Effector CD8-positive, alpha-beta T cell (primary cell): ENCODE measurements at places on chromosomes 2 and 18.

- no peak for DNase-seq
Measured at GRCh38 chr18:55647331-55647730, 59.3 kb upstream of the TCF4 start.

- no peak for DNase-seq
Measured at GRCh38 chr2:202824901-202825300, 46.7 kb downstream of the ICA1L start.

GRCh38 chr2:128285329-128285931, 33.2 kb downstream of the HS6ST1 start:
- no peak for DNase-seq

DNA sequence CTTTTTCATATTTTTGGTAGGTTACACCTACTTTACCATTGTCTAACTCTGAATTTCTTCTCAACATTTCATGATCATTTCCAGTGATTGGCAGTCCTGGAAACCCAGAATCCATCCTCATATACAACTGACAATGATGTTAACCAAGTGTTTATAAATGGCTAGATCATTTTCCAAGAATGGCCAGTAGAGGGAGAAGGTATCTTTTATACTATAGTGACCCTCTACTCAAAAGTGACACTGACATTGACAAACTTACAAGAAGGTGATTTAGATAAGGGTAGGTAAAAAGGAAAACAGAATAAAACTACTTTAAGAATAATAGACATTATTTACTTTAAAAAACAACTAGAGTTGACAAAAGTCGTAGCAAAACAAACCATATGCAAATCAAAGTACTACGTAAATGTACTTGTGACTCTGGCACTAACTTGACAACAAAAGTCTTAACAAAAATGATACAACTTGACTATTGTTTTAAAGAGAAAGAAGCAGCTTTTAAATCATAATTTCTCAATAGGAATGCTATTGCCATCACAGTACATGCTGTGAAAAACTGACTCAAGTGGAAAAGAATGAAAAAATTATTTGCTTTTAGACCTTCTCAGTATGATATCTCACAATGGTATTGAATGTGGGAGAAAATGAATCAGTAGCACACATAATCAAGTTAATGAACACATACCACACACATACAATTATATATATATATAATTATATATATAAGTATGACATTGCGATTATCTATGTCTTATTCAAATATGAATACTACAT, 76.6 kb upstream of the GRB14 start:
- DNase-seq, result no peak

GRCh38 chr18:79846936-79847557, 49.3 kb downstream of the KCNG2 start:
- DNase-seq, result no peak

- no peak for DNase-seq
Measured at GRCh38 chr2:157264099-157264498, 6.6 kb downstream of the GALNT5 start.

GRCh38 chr2:16718576-16719484, 53.2 kb upstream of the CYRIA start:
- DNase-seq, result no peak

DNA sequence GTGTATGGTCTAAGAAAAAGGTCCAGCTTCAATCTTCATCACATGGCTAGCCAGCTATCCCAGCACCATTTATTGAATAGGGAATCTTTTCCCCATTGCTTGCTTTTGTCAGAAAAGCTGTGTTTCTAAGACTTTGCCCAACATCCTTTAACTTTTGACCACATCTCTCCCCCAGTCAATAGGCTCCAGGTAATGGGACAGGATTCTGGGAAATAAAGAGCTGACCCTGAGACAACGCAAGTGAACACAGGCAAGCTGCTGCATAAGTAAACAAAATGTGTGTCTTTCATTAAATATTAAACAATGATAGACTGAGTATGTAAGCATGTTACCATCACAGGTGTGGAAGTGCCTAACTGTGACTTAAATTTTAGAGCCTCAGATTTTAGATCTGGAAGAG, 23.0 kb downstream of the FAM110C start:
- no peak for DNase-seq

DNA sequence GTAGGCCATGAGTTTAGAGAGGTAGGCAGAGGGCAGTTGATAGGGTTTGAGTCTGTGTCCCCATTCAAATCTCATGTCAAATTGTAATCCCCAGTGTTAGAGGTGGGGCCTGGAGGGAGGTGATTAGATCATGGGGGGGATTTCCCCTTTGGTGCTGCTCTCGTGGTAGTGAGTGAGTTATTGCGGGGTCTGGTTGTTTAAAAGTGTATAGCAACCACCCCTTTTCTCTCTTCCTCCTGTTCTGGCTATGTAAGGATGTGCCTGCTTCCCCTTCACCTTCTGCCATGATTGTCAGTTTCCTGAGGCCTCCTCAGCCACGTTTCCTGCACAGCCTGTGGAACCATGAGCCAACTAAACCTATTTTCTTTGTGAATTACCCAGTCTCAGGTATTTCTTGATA, 25.5 kb downstream of the MARCHF4 start:
- DNase-seq, result no peak

DNA sequence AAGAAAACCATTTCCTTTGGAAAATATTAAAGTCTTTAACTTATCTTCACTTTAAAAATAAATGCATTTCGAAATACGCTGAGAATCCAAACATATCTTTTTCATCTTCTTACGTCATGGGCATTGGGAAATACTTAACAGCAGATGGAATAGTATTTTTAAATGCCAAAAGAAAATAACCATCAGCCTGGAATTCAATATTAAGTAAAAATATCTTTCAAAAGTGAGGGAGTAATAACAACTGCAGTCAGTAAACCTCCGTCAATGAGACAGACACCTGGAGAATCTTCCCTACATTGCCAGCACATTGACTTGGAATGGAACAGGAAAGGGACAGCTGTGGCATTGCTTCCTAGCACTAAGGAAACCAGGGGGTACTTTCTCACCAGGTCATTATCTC, 290.4 kb upstream of the TNP1 start:
- no peak for DNase-seq

- no peak for DNase-seq
Measured at GRCh38 chr2:81549646-81550045, 1245.1 kb upstream of the LRRTM1 start.

- DNase-seq, result no peak
Measured at GRCh38 chr2:121897335-121897970, 142.0 kb downstream of the TSN start.

DNA sequence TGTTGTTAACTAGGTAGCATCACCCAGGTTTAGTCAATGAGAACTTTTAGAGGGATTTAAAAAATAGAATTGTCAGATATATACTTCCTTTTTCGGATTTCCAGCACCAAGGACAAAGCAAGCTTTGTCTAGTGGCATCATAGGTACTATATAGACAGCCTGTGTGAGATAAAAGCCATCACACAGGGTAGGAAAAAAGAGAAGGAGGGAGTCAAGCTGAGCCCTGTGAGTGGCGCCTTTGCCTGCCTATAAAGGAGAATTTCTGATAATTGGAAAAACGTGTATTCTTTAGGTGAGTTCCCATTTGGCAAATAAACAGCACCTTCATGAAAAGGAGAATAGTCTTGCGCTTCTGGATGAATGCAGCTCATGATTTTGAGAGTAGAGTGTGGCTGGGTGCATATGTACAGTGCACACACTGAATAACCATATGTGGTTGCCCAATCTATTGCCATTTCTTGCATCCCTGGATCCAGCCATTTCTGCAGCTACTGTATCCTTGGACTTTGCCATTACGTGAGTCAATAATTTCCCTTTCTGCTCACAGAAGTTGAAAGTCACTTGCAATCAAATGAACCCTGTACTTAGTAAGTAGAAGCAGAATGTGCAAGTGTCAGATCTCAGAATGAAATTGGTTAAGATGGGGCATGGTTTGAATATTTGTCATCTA, 559.9 kb upstream of the MEX3C start:
- no peak for DNase-seq

GRCh38 chr18:44709307-44710126, 28.8 kb downstream of the SETBP1 start:
- no peak for DNase-seq

- no peak for DNase-seq
Measured at GRCh38 chr2:66555091-66555490, 120.2 kb downstream of the MEIS1 start.

GRCh38 chr2:201127570-201127969, 11.6 kb downstream of the CFLAR start:
- no peak for DNase-seq

GRCh38 chr18:55778788-55779690, 191.0 kb upstream of the TCF4 start:
- DNase-seq, result no peak

DNA sequence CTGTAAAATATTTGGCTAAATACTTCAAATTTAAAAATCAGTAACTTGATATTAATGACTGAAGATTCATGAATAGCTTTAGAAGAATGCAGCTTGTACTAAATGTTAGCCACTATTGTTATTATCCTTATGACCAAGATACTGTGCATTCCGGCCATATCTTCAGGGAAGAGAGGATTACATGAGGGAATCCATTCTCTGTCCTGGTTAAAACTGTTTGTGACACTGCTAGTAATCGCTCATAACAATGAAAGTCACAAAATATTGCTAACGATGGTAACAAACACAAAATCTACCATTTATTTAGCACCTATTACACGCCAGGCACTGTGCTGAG, 217.7 kb downstream of the PRKCE start:
- DNase-seq, result no peak

DNA sequence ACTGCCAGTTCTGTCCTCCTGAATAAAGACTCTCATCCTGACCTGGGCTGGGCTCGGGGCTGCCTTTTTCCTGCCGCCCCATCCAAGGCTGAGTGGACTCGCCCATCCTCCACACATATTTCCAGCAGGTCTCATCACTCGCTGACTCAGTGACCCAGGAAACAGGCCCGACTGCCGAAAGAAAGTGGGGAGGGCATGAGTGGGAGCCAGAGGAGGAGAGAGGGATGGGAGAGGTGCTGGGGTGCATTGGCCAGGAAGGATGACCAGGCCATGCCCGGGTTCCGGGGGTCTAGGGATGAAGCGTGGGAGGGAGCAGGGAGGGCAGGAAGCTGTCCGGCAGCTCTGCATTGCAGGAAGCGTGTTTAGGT, 66.7 kb downstream of the TWIST2 start:
- DNase-seq, result no peak
